Effector CD4-positive, alpha-beta T cell (primary cell): ENCODE measurements at places on chromosomes 11 and 22.

DNA sequence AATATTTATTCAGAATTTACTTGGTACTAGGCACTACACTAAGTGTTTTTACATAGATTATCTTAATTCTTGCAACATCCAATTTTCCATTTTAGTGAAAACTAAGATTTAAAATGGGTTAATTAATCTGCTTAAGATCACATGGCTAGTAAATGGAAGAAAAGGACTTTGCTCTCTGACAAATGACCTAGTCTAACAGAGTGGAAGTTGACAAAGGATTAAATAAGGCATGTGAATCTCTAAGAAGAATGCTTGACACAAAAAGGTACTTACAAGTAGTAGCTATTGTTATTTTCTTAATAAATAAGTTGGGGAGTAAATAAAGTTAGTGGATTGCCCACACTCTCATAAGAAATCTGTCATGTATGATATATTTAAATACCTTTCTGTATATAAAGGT lies 584.8 kb downstream of the DLG2 start:
- no peak for DNase-seq

- no peak for DNase-seq
Observed at GRCh38 chr22:25494774-25495173, 69.7 kb upstream of the GRK3 start.

DNA sequence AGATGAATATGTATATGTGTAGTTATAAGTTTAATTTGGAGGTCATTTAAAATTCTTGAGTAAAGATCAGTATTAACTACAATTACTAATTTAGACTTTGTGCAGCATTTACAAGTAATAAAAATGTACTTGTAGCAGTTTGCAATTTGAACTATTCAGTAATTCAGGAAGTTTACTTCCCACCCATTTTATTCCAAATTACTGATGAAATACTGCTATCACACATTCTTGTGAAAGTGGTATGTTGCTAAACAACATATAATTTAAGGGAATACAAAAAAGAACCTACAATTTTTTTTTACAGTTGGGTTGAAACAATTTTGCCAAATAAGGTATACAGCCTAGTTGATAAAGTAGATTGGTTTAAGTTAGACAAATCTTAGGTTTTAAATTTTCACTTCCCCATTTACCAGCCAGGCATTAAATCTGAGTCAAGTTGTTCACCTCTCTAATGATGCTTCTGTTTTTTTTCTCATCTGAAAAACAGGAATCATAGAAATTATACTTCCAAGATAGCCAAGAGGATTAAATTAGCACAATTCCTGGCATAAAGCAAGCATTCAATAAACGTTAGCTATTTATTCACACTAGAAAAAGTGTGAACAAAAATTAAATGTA lies 45.3 kb downstream of the ZBTB44 start:
- DNase-seq, result no peak

DNA sequence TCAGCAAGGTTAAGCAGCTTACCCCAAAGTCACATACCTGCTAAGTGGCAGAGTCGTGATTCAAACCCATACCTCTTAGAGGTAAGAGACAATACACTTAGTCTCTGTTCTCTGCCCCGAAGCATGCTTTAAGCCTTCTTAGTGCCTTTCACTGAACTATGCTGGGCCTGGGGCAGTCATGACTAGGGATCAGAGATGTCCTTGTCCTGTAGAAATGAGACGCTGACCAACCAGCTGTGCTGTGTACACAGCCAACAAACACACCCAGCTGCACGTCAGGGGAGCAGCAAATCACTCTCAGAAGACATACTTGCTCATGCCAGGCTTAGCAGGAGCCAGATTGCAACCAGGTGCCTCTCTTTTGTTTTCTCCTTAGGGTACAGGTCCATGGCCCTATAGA lies 255.7 kb downstream of the BUD13 start:
- DNase-seq, result no peak

GRCh38 chr11:64588701-64589100 lies 2.3 kb upstream of the SLC22A12 start:
- no peak for DNase-seq
